ENCODE measurements at places on chromosomes 6 and 20.
A peak's percentile ranks its signal among the peaks of the same experiment; 100 is the strongest.

- no peak for DNase-seq
Measured at GRCh38 chr6:154593122-154593521, 82.6 kb upstream of the CNKSR3 start.

GRCh38 chr6:143136647-143137046 is 76.0 kb downstream of the AIG1 start:
- DNase-seq: no peak

- DNase-seq: peak; percentile 38
Measured at GRCh38 chr6:18260448-18261106, 3.8 kb downstream of the DEK start.

GRCh38 chr6:26613201-26613600 is 16.4 kb downstream of the ABT1 start:
- DNase-seq: no peak

DNA sequence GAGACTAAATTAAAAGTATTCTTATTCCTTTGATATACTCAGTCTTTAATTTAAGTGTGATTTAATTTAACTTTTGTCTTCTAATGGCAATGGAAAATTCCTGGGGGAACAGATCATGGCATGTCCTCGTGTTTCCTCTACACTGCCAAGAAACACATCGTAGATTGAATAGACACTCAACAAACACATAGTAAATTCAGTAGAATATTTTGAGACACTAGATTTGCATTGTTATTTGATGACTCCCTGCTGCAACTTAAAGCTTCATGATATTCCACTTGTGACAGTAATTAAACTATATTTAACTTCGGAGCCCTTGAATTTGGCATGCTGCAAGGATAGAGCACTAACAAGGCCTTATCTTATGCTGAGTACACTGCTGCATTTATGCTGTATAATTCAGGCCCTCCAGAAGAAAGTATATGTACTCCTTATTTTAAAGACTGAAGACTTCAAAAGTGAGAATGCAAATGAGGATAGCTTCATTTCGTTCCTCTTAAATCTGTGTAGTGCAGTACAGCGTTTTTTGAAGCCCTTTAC is 84.3 kb downstream of the GRM1 start:
- DNase-seq: no peak

DNA sequence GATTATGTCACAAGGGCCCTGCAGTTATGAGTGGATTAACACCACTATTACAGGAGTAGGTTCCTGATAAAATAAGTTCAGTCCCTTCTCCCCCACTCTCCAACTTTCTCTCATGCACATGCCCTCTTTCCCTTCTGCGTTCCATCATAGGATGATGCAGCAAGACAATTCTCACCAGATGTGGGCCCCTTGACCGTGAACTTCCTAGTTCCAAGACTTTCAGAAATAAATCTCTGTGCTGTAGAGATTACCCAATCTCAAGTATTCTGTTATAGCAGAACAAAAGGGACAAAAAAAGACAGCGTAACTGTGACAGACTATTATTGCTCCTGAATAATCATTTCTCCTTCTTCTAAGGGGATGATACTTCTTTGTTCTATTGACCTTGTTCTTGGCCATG is 33.8 kb upstream of the TMEM244 start:
- no peak for DNase-seq

GRCh38 chr6:156163311-156163710 is 613.9 kb upstream of the ARID1B start:
- DNase-seq: no peak
